ENCODE measurements at places on chromosomes 5 and 9.

DNA sequence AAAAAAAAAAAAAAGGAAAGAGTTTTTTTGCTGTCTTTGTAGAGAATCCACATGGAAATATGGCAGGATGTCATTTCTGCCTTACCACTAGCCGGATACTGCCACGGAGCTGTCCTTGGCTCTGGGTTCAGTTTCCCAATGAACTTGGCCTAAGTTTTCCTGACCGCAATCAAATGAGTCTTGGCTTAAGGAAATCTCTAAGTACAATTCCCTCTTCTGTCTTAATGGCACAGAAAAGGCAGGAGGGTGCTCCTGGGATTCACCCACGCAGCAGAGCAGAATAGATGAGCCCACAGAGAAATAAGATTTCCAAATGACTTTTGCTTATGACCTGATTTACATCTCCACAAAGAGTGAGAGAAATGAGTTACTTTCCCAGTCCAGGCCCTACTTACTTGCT lies 284.0 kb upstream of the VLDLR start:
- no peak for DNase-seq

DNA sequence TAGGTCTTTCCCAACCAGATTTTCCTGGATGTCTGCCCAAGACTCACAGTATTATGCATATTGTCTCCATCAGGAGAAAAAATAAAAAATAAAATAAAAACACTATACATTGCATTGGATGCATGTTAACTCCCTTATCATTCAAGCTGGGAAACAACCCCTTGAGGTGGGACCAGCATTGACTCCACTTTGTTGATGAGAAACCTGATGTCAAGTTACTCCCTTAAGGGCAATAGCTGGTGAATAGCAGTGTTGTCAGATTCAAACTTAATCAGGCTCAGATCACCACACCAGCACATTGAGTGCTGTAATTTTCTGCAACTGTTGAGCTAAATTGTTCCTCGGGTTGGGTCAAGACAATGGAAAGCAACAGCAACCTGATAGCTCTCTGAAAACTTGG lies 264.0 kb upstream of the TRIM32 start:
- DNase-seq: no peak

DNA sequence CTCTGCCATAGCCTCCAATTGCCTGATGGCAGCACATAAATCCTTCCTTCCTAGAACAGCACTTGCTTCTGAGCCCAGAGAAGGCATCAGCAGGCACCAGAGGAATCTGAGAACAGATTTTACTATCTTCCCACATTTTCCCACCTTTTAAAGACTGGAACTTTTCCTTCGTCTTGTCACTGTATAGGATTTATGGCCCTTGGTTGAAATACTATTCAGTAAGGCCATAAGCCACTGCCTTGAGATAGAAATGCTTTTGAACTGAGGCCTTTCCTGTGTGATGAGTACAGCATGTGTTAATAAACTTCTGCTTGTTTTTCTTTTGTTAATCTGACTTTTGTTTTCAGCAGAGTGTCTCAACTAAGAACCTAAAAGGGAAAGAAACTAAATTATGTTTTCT lies 84.3 kb downstream of the MRPS27 start:
- DNase-seq: no peak

DNA sequence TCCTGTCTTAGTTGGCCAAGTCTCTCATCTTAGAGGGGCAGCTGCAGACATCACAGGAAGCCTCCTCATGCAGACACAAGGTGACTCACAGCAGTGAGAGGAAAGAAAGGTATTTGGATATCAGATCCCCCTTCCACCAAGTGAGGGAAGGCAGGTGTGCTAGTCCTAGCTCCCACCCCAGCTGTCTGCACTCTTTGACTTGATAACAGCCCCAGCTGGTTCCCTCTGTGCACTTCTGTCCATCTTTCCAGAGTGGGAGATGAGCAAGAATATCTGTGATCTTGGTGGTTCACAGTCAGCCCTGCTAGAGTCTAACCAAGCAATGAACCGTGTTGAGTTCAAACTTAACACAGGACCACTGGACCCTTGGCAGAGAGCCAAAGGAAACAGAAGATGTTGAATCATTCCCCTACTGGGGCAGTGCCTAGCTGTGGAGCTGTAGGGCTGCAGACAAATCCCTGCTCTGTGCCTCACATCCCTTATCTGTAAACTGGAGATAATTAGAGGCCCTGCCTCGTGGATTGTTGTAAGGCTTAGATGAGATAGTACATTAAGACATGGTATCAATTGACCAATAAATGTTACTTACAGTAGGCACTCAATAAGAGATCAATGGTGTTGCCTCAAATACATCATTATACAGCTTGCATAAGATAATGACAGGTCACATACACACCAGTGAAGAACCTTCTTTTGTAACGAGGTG lies 39.1 kb downstream of the SH3RF2 start:
- DNase-seq: no peak

- no peak for DNase-seq
Measured at GRCh38 chr9:94779693-94780290, 53.3 kb downstream of the AOPEP start.

DNA sequence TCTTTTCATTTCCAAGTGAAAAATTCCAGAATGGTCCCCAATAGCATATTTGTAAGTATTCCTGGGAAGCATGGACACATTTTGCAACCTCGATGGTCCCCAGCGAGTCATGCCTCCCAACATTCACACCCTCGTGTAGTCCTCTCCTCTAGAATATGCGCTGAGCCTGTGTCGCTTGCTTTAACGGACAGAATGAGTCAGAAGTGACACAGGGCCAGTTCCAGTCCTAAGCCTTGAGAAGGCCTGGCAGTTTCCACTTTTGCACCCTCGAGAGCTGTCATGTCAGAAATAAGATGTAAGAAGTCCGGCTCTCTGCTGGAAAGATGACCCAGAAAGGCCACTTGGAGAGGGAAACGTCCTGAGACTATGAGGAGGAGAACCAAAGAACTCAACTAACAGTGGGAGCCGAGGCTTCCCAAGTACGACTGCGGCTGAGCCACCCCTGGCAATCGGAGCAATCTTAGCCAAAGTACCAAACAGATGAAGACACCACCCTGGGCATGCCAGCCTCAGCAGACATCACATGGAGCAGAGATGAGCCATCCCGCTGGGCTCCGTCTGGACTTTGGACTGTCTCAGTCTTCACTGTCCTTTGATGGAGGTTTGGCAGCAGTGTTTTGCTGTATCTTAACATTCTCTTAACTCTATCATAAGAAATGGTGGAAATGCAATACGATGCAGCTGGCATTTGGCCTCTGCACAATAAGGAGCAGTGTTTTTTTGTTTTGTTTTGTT lies 42.6 kb upstream of the GFPT2 start:
- no peak for DNase-seq

DNA sequence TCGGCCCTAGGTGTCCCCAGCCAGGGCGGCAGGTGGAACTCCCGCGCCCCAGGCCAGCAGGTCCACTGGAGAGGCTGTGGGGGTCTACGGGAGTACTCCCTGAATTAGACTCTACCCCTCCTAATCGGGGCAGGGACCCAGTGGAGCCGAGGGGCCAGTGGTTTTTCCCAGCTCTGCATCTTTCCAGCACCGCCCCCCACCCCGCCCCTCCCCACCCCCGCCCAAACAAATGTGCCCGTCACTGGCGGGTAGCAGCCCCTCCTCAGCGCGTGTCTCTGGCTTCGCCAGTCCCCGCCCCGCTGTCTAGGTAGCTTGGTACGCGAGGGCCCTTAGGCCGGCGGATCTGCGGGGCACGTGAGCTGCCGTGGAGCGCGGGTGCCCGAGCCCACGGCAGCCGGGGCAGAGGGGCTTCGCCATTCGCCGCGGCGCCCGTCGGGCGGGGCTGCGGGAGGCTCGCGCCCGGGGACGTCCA lies 7.0 kb downstream of the UNC5A start:
- no peak for DNase-seq

- DNase-seq: no peak
Measured at GRCh38 chr5:95237324-95237723, 47.6 kb downstream of the MCTP1 start.

DNA sequence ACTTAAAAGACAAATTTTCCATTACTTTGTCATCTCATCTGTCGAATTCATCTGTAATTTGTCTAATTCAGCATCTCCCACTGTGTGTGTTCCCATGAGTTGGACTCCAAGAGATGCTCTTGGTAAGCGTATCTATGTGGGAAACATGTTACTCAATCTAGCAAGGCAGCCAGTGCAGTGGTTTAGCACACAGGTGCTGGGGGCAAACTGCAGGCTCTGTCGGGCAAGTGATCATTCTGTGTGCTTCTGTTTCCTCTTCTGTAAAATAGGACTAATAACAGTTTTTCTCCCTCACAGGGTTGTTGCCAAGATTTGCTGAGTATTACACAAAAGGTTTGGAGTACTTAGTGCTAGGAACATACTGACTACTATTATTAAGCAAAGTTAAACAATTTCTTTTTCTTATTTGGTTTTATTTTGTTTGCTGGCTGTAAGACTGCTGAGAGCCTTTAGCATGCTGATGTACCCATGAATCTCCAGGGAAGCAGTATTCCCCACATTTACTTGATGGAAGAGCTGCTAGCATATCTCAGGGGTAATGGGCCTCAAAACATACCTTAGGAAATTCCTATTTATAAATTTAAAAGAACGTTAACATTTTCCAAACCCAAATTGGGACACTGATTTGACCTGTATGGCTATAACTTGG lies 709 bp upstream of the GAPT start:
- DNase-seq: no peak
